Panc1 (cell line): ENCODE measurements at places on chromosomes 16 and 17.

DNA sequence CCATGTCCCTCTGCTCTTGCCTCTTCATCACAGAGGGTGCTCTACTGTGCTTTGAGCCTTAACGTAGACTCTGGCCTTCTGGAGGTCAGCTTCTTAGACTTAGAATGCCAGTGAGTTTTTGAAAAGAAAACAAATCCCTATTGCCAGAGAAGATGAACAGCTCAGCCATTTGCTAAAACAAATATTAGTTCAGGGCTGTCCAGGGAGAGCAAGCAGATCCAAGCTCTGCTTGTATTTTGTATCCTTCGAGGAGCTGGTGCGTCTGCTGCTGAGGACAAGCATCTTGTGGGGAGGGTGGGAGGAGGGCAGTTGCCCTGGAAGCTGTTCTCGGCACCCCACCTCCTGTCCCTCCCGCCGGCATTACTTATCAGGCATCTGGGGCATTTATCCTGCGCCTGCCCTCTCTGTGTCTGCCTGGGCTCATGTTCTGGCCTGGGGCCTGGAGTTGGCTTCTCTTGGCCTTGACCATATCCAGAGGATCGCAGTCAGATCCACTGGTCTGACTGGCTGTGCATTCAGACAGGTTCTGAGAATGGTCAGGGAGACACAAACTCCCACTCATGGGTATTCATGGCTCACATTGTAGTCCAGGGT is 173.1 kb upstream of the NLRP1 start:
- DNase-seq: no peak

DNA sequence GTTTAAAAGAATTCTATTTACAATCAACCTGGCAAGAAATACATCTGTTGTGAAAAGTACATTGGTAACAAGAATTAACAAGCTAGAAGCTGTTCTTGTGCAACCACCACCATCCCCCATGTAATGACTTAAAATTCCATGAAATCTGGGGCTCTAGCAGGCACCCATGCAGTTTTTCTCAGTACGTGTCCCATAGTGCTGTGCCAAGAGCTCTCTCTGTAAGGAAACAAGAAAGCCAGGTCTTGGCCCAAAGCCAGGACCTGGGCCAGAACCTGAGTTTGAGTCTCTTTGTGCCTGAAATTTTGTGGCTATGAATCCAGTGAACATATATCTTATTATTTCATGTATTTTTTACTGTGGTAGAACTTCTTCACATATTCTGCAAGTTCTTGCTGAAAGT is 46.6 kb downstream of the NUP93 start:
- no peak for DNase-seq

GRCh38 chr17:37177254-37177870 is 198.4 kb upstream of the C17orf78 start:
- DNase-seq: no peak

DNA sequence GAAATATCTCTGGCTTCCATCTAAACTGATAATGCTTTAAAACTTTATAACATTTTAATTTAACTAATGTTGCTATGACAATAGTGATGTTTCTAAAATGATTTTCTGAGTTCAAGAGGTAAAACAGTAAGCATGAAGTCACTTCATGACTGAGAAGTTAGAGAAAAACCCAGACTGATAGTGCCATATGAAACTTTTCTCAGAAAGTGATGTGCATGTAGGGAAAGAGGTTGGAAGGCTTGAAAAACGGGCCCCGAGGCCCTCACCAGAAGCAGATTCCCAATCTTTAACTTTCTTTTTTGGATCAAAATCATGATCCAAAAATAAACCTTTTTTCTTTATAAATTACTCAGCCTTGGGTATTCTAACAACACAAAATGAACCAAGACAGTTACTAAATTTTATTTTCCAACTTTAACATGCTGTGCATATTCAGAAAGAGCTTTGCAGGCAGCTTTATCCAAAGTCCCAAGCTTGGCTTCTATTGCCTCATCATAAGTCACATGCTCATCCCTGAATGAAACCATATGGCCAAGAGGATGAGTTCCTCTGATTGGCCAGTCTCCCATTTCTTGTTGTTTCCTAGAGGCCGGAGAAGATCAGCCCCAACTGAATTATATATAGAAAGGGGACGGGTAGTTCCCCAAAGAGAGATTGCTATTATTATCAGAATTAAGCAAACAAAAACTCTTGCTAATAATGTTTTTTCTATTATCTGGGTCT is 357.6 kb upstream of the SALL1 start:
- DNase-seq: no peak

DNA sequence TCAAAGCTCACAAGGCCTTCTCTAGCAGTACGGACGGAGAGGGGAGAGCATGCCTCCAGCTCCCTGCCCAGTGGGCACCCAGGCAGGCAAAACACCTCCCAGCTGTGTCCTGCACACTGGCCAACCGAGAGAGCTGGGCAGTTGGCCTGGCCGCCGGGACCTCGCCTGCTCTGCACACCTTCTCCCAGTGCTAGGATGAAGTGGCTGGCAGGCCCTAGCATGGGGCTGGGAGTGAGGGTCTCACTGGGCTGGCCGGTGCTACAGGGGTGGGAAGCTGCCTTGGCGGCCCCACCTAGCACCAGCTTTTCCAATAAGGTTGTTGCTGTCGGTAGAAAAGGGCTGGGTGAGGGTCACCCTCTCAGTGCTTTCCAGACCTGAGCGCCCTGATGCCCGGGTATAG is 60.2 kb downstream of the SDK2 start:
- DNase-seq: no peak

DNA sequence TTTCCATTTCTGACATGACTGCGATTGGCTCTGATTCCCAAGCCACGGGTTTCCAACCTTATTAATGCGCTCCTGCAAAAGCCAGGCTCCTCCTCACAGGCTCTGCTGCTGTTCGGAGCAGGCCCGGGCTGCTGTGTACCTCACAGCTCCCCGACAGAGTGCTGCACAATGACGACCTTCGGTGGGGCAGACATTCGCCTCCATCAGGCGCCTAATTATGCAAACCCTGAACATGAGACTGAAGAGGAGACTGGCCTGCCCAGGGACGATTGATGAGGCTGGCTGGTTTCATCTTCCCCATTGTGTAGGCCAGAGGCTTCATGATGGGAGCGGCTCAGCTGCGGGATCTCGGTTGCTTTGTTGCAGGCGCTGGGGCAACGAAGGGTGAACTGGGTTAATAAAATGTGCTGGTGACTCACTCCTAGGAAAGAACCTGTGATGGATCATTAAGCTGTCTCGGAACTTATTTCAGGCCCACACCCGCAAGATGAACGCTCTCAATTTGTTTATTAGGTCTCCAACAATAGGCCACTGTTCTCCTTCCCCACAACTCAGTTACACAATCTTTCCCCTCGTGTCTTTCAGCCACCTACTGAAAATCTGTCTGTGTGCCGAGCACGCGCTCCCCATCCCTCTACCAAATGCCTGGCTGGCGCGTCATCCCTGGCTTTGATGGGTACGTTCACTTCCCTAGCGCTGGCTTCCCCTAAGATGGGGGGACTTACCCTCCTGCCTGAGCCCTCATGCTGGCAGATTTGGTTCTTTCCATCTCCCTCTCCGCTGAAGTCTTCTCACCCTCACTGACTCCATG is 27.2 kb upstream of the TOB1 start:
- DNase-seq: no peak

DNA sequence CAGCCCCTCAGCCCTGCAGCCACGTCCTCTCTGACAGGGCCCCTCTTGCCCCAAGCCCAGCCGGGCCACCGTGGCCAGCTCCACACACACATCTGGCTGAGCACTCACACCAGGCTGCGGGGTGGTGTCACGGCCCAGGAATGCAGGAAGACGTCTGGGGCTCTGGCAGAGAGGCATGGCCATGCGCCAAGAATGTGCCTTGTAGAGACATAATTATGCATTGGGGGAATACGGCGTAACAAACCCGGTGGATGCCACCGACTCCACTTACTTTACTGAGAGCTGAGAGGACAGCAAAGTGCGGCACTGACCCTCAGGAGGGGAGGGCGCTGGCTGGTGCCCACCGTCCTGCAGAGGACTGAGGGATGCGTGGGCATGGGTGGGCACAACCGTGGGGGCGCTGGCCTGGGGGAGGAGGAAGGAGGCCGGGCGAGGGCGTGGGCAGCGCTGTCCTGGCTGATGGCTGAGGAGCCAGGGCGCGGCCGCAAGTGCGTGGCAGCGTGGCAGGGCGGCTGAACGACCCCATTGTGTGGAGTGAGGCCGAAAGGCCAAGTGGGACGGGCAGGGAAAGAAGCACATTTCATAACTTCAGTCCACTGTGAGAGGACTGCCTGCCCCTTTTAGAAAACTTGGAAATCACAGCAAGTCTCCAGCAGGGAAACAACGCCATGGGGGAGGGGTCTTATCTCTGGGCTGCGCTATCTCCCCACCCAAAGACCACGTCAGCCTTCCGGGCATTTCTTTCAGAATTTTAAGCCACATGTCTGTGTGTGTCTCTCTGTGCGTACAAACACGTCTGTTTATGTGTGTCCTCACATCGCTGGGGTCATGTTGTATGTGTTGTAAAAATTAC is 30.6 kb downstream of the METRNL start:
- peak; percentile 22 for DNase-seq

GRCh38 chr17:16926061-16926511 is 45.8 kb downstream of the TNFRSF13B start:
- DNase-seq: no peak

DNA sequence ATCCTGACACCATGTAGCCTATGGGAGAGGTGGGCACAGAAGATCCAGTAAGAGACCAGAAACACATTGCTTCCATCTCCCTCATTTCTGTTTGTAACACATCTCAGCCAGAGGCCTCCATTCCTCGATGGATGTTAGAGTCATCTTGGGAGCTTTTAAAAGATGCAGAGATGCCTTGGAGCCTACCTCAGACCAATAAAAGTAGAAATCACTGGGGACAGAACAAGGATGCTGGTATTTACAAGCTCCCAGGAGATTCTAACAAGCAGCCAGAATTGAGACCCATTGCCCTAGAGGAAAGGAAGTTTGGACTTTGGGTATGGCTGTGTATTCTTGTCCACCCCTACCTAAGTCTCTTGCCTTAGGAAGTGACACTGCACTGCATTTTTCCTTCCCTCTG is 40.8 kb downstream of the HS3ST3A1 start:
- no peak for DNase-seq

GRCh38 chr17:11334493-11334892 is 93.5 kb downstream of the SHISA6 start:
- DNase-seq: no peak

DNA sequence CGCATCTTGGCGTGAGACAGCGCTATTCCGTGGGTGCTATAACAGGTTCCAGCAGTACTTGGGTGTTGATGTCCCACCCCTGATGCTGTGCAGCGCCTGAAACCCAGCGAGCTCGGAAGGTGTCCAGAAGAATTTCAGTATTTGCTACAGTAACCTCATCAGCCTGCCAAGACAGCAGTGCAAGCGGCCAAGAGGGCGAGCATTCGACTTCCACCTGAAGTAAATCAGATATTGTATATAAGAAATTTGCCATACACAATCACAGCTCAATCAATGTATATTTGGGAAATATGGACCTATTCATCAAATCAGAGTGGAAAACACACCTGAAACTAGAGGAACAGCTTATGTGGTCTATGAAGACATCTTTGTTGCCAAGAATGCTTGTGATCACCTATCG is 13.0 kb downstream of the APPBP2 start:
- DNase-seq: no peak

DNA sequence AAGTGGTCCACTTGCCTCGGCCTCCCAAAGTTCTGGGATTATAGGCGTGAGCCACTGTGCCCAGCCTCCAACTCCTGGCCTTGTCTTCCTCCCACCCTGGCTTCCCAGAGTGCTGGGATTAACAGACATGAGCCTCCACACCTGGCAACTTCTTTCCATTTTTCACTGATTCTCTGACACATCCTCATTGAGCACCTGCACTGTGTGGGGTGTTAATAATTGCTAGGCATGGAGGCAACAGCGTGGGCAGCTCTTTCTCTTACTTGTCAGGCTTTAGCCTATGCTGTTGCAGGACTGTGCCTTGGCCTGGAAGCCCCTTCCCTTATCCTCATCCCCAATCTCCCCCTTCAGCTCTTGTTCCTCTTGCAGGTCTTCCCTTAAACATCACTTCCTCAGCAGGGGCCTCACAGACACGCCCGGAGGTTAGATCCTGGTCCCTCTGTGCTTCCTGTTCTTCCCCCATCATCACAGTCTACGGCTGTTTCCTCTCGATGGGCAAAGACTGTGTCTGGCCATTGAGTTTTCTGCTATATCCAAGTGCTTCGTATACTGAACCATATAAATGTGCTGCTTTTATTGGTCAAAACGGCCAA is 7.9 kb downstream of the QPRT start:
- no peak for DNase-seq

DNA sequence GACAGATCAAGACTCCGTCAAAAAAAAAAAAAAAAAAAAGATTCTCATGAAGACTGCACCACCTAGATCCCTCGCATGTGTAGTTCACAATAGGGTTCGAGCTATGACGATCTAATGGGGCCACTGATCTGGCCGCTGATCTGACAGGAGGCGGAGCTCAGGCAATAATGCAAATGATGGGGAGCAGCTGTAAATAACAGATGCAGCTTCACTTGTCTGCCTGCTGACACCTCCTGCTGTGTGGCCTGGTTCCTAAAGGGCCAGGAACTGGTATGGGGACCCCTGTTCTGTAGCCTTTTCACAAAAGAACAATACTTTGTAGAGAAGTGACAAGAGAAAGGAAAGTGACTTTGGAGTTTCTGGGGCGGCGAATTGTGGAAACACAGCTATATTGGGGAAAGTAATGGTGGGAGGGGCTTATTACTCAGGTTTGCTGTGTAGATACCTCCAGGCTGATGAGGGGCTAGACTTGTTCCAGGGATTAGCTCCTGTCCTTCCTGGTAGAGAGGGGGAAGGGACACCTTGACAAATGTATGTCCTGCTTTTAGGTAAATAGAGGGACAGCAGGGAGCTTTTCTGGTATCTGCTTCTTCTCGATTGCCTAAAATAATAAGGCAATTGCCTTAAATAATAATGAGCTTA is 57.1 kb downstream of the HAPSTR1 start:
- no peak for DNase-seq

DNA sequence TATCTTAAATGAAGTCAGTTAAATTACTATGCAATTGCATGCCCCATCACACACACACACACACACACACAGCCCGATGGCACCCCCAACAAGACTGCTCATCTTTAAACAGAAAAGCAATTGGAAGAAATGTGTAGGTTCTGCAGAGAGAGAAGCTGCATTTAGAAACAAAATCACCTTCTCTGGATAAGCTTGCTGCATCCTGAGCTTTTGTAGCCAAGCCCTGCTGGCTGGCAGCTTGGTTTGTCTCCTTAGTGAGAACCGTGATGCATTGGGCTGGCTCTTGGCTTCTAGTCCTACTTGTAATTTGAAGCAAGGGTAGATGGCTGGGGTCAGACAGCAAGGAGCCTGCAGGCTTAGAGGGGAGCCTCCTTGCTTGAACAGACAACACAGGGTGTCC is 153.8 kb downstream of the SOX9 start:
- DNase-seq: no peak

- DNase-seq: no peak
These were observed 32.8 kb downstream of the WNT3 start for GRCh38 chr17:46785696-46786095.

- DNase-seq: no peak
These were observed 2.5 kb downstream of the GUCY2D start for GRCh38 chr17:8004899-8005298.

DNA sequence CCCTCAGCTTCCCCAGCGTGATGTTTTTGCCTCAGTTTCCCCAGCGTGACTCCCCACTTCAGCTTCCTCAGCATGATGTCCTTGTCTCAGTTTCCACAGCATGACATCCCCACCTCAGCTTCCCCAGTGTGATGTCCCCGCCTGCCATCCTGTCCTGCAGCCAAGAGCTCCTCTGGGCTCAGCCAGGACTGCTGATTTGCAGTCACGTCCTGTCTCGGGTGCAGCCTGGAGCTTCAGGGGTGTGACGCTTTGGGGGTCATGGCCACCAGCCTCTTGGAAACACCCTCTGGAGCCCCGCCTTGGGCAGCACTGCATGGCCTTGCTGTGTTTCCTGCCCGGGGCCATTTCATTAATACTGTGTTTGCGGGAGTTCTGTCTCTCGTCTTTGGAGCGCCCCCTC is 16.5 kb upstream of the NUDT16L1 start:
- DNase-seq: no peak
